ENCODE measurements at places on chromosomes 11 and 22.

- DNase-seq = no peak
Observed at GRCh38 chr11:104581246-104581980, 316.8 kb downstream of the CASP12 start.

DNA sequence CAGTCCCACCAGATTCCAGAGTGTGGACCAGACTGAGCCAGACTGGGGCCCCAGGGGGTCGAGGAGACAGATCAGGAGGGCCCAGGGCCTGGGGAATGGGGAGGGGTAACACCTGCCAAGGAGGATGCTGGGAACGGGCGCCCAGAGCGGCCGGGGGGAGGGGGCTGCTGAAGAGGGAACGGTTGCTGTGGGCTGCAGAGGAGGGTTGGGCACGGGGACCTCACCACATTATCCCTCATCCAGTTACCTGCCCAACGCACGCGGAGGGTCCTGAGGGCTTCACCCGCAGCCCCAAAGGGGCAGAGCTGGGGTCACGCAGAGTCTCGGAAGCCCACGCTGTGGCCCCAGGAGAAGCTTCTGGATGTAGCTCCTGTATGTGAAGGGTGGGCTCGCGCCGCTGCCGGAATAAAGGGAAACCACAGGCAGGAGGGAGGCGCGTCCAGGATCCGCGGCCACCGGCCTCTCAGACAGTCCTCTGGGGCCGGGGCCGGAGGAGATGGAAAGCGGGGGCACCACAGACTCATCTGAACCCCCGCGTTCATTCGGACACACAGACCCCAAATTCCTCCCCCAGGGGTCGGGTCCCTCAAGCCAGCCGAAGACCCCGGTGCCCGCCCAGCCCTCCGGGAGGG lies 866 bp upstream of the SELENOO start:
- DNase-seq = no peak

DNA sequence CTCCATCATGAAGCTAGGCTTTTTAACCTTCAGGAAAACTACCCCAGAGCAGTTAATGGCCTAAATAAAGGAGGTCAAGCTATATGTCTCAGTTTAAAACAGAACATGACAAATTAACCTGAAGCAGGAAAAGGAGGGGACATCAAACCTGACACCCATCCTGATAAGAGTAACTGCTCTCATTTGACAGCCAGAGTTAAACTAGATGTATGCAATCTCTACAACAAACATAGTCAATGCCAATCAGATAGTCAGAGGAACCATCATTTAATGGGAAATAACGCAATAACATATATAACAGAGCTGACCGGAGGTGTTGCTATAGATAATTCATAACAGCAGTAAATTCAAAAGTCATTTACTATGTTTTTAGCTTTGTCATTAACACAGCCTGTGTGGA lies 3.1 kb downstream of the ZNF202 start:
- no peak for DNase-seq

DNA sequence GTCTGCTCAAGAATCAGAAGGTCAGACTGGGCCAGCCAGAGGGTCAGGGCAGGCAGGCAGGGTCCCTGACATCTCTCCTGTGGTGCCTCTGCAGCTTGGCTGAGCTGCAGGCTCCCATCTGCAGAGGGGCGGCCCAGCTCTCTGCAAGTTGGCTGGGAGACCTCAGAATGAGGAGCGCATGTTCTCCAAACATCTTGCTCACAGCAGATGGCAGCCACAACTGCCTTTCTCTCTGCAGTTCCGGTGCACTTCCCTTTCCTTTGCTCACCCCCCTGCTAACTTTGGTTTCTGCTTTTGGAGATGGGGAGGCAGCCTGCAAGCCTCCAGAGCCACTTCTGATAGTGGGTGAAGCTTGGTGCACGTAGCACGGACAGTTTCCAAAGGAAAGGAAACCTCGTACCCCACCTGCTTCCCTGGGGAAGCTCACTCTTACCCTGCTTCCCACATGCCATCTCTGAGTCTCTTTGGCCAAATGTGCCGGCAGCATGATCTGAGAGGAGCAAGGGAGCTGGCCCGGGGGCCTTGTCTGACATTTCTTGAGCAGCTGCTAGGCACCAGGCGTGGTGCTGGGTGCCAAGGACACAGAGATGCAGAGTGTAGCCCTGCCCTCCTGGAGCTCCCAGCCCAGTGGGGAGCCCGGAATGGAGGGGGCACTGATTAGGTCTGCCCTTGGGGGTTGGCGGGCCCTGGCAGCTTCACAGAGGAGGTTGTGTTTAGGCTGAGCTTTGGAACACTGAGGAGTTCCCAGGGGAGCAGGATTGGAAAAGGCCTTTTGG lies 18.2 kb downstream of the DAGLA start:
- no peak for DNase-seq

DNA sequence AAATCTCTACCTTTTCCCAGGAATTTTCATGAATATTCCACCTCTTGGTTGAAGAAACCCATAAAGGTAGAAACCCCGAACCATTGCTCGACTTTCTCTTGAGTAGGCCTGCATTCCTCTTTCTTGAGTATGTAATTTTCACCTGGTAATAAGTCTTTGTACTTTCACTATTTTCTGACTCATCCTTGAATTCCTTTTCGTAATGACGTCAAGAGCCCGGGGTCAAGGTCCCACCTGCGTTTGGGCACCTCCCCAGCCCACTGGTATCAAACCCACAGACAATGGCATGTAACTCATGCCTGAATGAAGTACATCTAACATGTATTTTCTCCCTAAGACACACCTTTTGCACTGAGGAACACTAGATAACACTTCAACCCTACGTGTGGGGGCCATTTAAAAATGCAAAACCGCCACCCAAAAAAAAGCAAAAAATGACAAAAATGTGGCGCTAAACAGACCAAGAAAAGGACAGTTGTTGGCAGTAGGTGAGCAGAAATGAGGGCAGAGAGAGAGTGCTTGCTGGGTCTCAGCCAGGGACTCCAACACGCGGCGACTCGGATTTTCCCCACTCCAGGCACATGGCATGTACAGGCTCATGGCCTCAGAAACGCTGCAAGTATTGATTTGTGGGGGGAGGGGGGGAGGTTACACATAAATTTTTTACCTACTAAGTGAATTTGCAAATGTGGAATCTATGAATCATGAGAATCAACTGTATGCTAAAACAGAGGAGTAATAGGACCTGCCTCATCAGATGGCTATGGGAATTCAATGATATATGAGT lies 4.1 kb upstream of the C11orf24 start:
- DNase-seq = no peak

DNA sequence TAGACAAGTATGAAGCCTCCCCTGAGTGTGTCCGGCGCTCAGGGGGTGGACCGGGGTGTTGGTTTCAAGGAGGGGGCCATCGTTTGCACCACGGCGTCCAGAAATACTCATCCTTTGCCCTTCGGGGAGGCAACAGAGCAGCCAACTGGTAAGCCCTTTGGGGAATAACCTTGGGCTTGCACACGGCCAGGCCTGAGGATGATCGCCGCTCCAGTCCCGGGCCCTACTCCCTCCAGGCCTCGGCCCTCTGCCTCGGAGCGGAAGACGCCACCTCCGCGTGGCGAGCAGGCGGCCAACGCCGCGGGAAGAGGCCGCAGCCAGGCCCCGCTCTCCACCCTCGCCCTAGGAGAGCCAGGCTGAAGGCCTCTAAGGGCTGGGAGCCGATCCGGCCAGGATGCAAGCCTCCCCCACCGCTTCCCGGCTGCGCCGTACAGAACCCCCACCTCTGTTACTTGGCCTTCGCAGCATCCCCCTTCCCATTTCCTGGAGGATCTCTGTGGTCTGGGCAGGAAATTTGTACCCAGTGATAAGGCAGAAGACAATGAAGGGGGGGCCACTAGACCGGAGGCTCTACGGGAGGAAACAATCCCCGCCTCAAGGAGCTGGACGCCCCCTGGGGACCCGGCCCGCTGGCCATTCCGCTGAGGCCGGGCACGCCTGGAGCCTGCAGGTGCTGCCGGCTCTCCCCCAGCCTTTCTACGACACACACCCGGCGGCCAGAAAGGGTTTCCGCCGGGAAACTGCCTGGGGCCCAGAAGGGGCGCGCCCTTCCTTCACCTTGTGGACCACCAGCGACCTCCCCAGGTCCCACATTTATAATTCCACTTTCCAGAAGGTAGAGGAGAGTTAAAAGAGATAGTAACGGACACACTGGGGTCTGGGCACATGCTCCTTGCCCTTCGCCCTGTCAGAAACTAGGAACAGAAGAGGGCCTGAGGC lies 2.6 kb downstream of the ESAM start:
- no peak for DNase-seq

- DNase-seq = no peak
Observed at GRCh38 chr11:133515107-133515506, 17.2 kb downstream of the OPCML start.

- DNase-seq = no peak
Observed at GRCh38 chr11:1639102-1639620, 9.6 kb downstream of the KRTAP5-5 start.

GRCh38 chr11:30567120-30567519 lies 19.0 kb downstream of the MPPED2 start:
- DNase-seq = no peak

DNA sequence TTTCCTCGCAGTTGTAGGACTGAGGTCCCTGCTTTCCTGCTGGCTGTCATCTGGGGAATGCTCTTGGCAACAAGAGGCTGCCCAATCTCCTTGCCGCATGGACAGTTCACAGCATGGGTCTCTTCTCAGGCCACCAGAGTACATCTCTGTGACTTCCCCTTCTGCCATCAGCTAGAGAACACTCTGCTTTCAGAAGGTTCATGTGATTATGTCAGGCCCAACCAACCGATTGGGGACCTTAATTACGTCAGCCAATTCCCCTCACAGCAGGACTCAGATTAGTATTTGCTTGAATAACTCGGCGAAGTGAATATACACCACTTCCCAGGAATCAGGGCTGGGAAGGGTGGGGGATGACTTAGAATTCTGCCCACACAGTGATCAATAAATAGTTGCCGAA lies 61.9 kb upstream of the CSNK2A3 start:
- DNase-seq = no peak

GRCh38 chr11:20621679-20622078 lies 22.3 kb downstream of the SLC6A5 start:
- no peak for DNase-seq

DNA sequence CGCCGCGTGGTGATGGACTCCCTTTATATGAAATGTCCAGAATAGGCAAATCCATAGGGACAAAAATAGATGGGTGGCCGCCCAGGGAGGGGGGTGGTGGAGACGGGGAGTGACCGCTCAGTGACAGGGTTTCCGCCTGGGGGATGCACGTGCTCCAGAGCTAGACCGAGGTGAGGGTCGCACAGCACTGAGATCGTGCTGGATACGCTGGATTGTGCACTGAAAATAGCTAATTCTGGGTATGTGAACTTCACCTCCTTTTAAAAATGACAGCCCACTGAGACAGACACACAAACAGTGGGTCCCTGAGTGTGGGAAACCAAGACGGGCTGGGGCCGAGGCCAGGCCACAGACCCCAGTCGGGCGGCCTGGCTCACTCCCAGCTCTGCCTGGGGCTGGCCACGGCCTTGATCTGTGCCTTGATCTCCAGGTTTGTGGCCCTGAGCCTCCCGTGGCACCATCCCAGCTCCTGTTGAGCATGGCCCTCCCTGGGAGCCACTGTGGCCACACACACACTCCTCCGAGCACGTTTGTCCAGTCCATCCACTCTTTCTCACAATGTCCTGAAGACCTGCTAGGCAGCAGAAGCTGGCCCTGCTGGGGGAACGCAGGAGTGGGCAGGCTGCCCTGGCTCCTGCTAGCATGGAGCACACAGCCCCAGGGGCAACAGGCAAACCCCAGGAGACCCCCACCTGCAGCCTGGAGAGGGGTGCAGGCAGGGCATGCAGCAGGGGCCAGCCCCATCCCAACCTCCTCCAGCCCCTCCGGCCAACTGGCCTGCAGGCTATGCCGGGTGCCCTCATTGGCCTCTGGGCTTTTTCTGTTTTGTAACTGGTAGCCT lies 41.0 kb upstream of the TH start:
- no peak for DNase-seq

DNA sequence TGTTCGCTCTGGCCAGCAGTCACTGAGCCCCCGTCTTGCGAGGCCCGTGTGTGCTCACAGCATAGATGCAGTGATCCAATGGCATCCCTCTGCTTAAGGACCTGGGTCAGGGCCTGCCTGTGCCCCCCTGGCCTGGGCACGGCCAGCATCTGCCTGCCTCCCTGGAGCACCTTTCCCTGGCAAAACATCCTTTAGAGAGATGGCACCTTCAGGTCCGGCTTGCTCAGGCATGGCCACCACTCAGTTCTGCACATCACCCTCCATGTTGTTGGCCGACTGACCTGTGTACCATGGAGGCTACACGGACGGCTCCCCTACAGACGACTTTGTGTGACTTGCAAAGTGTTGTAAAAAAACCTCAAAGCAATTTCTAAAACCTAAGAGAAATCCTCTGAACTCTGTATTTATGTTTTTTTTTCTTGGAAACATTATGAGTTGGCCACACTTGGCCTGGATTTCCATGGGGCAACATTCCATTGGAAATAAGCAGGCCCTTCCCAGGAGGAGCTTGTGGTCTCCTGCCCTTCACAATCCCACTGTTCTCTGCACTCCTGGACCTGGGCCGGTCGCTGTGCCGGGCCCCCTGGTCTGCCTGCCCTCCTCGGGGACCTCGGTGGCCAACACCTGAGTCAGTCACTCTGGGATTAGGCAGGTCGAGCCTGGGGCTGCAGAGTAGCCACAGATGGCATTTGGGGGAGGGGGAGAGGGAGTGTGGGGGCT lies 592.4 kb downstream of the TBC1D22A start:
- no peak for DNase-seq

DNA sequence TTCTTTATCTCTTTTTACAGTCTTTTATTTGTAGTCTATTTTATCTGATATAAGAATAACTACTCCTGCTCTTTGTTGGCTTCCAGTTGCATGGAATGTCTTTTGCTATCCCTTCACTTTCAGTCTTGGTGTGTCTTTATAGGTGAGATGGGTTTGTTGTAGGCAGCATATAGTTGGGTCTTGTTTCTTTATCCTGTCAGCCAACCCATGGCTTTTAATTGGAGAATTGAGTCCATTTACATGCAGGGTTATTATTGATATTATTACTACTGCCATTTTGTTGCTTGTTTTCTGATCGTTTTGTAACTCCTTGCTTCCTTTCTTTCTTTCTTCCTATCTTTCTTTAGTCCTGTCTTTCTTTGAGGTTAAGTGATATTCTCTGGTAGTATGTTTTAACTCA lies 11.9 kb upstream of the IL17RA start:
- no peak for DNase-seq

DNA sequence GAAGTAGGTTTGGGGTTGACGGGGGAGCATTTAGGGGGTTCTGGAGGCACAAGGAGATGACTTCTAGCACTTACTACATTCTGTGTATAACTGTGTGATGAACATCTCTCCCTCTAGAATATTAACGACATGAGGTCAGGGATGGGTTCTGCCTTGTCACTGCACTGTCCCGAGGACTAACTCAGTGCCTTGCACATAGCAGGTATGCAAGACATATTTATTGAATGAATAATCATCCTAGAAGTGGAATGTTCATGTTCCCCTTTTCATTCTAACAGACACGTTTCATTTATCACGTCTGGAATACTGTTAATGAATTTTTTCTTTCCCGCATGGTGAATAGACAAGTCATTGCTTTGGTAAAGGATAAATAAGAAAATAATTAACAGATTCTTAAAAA lies 12.6 kb downstream of the SYT13 start:
- no peak for DNase-seq

GRCh38 chr11:115132436-115133228 lies 371.6 kb downstream of the CADM1 start:
- DNase-seq = no peak

All from stimulated activated CD8-positive, alpha-beta memory T cell treated with anti-CD3 and anti-CD28 coated beads, Interleukin-4, amount 100 ng/mL, for 1 hour (primary cell).